ENCODE measurements at places on chromosomes 16 and 17. TPM values are rescaled to one million over a fixed set of nuclear protein-coding genes. Genes with fewer than 3 reads are reported as not detected.

TRPV3 gene
- total RNA-seq: 0.77 TPM

RGS9 gene
- total RNA-seq: 1.7 TPM

KCNH6 gene
- total RNA-seq: not detected

P3H4 gene
- total RNA-seq: 36.8 TPM

PPM1E gene
- total RNA-seq: 0.50 TPM

CDK3 gene
- 1.3 TPM for total RNA-seq

TNFRSF17 gene
- not detected for total RNA-seq

ARHGAP44 gene
- total RNA-seq: 1.7 TPM

NT5M gene
- total RNA-seq: 1.2 TPM

NPIPB9 gene
- total RNA-seq: 1.7 TPM

COPS3 gene
- 59.8 TPM for total RNA-seq

KRT40 gene
- total RNA-seq: not detected

PLEKHM1 gene
- total RNA-seq: 27.9 TPM

BCO1 gene
- 0.26 TPM for total RNA-seq

CD7 gene
- under 0.01 TPM for total RNA-seq

PHAF1 gene
- total RNA-seq: 15.2 TPM

USP22 gene
- 178 TPM for total RNA-seq

AATK gene
- 0.50 TPM for total RNA-seq

SLC13A2 gene
- total RNA-seq: not detected

SDR42E1 gene
- total RNA-seq: 0.77 TPM

PPP1R27 gene
- total RNA-seq: under 0.01 TPM

SLC12A3 gene
- total RNA-seq: not detected

USH1G gene
- under 0.01 TPM for total RNA-seq

ZNF821 gene
- 5.9 TPM for total RNA-seq

WWOX gene
- total RNA-seq: 18.2 TPM

RAB37 gene
- 0.26 TPM for total RNA-seq
